Thyroid gland (tissue), 4 donors: ENCODE measurements at places on chromosomes 1 and 21.

DNA sequence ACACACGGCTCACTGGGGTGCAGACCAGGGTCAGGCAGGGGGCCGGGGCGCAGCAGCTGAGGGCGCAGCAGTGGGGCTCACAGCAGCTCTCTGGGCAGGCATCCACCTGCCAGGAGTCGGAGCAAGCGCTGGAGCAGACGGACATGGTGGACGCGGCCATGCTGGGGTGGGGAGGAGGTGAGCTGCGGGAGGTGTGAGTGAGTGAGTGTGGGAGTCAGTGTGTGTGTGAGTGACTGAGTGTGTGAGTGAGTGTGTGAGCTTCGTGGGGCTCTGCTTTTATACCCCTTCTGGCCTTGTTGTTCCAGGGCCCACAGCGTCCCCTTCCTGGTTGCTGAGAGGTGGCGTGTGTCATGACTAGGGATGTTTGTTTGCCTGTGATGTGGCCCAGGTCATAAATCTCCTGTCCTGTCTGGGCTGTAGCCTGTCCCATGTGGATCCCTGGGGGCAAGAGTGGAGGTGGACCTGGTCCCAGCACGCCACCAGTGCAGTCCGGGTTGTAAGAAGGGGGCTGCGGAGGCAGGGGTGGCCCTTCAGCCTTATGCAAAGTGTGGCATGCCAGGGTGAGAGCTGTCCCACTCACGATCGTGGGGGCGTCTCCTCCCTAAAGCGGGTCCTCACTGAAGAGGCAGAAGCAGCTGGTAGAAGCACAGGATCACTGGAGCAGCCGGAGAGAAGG is at the start of gene KRTAP10-1:
Gene KRTAP10-1 (minus strand): TSS at position 205 of the 676 bp plus-strand sequence. CDS start 45 bp downstream, at position 160.
- DNase-seq = no peak

DNA sequence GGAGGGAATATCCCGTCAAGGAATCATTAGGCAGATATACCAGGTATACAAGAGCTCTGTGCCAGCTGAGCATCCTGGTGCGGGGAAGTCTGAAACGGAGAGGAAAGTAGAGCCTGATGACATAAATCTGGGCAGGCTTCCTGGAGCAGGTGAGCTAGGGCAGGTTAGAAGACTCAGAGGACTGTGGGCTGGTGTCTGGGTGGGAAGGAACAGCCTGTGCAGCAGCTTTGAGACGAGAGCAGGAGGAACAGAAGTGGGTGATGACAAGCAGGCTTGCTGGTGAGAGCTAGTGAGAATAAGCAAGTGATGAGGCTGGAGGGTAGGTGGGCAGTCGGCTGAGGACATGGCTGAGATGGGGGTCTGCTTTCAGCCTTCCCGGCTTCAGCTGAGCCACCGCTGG is 6.7 kb downstream of the CELSR2 start:
- no peak for DNase-seq

GRCh38 chr1:17630986-17631385 is 91.5 kb downstream of the ARHGEF10L start:
- DNase-seq = no peak

- no peak for DNase-seq
Observed at GRCh38 chr21:36730291-36731281, 31.7 kb downstream of the SIM2 start.

GRCh38 chr1:205458777-205459566 is 3.1 kb upstream of the BLACAT1 start:
- DNase-seq = no peak

DNA sequence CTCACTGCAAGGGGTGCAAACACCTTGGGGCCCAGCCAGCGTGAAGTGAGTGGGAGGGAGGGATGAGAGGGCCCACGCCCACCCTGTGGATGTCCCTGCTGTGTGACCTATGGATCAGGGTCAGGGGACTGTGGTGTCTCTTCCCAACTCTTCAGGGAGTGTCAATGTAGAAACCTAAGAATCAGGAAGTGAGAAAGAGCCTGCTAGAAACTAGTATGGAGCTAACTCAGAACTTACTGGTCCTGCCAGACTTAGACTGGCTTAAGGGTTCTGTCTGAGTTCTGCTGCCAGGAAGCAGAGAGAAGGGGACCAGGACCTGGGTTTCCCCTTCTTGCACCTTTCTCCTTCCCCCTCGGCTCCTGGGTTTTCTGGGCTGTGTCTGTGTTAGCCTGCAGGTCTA is 1.8 kb upstream of the IL10 start:
- no peak for DNase-seq

- no peak for DNase-seq
Observed at GRCh38 chr1:13666317-13666716, 33.7 kb upstream of the PRDM2 start.

GRCh38 chr1:22533244-22533895 is 29.9 kb upstream of the EPHA8 start:
- DNase-seq = no peak

DNA sequence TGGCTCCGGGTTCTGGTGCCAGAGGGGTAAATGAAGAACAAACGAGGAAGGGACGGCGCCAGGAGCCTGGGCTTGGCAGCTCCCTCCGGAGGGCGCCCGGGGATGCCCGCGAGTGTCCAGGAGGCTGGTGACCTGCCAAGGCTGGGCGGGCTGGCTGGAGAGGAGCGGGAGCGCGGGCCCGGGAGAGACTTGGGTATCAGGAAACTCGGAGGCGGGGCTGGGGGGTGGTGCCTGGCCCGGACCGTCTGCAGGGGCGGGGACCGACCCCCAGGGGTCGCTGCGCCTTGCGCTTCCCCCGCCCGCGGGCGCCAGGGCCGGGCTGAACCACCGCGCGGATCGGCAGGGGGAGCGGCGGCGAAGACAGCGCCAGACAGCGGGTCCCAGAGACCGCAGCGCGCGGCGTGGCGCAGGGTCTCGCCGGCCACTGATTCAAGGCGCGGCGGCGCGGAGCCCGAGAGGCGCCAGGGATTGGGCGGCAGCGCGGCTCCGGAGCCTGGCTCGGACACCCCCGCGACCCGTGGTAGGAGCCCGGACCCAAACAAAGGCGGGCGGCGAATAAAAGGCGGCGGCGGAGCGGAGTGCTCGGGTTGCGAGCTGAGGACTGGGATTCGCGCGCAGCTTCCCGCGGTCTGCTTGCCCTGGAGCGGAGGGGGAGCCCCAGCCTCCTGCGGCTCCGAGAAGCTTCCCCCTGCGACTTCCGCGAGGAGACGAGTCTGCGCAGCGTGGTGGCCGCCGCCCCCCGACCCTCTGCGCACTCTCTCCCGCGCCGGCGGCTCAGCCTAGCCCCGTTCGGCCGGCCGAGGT is at the start of gene DISP3:
Gene DISP3 (plus strand): TSS at position 585 of the 804 bp plus-strand sequence. CDS start 21,838 bp downstream, outside the sequence.
- DNase-seq = peak; percentile 20
